Stimulated activated CD4-positive, alpha-beta T cell treated with anti-CD3 and anti-CD28 coated beads, Interleukin-1b, Interleukin-23, amount 100 ng/mL, for 1 hour (primary cell): ENCODE measurements at places on chromosomes 7 and 10.
A peak's percentile ranks its signal among the peaks of the same experiment; 100 is the strongest.

DNA sequence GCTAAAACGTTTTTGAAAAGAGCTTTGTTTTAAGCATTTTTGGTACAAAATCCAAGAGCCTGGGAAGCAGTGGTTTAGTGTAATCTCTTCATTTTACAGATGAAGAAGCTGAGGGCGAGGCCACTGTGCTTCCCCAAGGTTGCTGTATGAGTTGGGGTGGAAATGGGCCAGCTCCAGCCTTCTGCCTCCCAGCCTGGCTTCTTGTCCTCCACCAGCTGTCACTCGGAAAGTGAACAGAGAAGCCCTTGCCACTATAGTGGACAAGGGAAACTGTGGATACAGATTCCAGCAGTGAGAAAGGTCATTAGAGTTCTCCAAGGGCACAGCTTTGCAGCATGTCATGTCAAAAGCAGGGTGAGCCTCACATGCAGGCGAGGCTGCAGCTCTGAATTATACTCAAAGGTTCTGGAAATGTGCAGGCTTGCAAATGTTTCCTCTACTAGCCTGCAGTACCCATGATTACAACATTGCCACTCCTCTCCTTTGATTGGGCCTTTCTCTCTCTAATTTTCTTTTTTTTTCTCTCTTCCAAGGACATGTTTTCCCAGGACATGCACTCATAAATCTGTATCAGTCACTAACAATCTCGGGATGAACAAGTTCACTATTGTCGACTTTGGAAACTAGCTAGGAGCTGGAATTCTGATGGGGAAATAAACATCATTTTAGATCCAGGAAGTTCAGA is 33.0 kb downstream of the BAMBI start:
- DNase-seq = no peak

- no peak for DNase-seq
These were observed 83.4 kb upstream of the SMNDC1 start for GRCh38 chr10:110387983-110388686.

DNA sequence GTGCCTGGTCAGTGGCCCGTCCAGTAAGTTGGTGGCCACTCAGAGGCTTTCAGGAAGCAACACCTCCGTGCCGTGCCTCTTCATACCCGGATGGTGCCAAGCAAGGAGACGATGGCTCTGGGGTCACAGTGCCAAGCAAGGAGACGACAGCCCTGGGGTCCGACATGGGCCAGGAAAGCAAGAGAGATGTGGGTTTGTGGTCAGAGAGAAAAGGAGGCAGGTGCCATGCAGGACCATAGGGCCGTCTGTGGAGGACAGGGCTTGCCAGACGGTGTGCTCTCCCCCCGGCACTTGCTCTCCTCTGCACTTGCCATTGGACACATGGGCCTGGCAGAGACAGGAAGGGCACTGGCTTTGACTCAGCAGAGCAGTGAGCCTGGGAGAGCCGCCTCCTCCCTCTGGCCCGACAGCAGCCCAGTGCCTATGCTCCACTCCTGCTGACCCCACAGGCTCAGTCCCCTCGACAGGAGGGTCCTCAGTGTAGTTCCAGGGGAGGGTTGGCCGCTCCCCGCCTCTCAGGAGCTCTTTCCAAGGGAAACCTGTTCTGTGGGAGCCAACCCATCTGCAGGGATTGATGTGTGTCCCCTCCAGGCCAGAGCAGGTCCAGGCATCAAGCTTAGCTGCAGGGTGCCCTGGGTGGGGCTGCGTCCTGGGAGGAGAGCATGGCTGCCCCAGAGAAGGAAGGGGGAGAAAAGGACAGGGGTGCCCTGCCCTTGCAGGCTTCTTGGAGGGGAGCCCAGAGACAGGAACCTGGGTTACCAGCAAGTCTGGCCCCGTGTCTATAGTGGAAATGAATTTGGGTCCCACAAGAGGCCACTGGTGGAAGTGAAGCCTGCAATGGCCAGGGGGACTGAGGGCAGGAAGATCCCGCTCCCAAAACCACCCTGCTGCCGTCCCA is 7.6 kb upstream of the CALML5 start:
- DNase-seq = no peak

GRCh38 chr10:21499701-21500577 is 25.5 kb downstream of the SKIDA1 start:
- DNase-seq = no peak

DNA sequence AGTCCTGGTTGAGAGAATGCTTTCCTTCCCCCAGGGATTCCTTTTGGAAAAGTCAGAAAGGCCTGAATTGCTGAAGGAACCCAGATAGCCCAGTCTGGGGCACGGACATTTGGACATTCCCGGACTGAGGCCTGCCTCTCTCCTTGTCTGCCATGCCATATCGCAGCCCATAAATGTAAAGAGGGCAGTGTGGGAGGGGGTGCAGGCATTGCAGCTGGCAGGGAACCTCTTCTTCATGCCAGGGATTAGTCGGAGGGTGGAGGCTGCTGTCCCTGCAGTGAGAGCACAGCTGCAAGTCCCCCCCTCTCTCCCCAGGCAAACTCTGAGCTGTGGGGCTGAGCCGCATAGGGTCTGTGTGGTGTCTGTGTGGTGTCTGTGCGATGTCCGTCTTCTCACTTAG is 486.0 kb upstream of the MKI67 start:
- no peak for DNase-seq

DNA sequence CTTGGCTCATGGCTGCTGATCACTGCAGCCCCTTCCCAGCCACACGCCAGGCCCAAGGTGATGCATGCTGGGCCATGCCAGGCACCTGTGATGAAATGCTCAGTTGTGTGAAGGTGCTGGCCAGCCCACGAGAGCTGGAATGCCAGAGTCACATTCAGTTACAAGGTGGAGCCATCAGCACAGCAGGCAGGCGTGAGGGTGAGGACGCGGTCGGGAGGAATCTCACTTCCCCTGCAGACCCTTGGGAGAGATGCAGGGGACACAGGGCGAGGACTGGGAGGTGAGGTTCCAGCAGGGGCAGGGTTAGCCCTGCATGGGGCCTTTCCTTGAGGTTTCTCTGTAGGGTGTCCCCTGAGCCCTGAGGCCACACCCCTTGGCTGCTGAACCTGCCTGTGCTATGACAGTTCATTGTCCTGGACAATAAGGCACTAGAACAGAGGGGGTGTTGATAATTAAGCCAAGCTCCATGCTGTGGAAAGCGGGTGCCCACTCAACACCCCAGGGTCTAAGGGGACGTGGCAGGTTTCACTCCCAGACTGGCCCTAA is 82.4 kb downstream of the ADARB2 start:
- DNase-seq = no peak

DNA sequence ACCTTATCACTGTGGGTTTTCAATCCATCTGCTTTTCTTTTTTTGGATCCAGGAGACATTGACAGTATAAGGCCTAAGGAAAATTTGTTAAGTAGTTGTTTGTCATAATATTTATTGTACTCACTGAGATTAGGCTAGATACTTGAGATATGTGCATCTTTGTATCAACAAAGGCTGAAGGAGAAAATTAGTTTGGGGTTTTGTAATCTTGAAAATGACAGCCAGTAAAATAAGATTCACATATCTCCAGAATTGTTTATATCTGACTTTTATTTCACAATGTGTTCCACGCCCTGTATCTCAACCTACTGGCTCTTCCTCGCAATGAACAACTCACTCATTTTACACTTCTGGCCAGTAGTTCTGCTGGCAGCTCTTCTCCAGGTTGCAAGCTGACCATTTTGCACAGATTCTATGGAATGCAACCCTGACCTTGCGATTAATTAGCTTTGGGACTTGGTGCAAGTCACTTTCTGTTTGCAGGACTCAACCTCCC is 132.7 kb downstream of the GATA3 start:
- no peak for DNase-seq

DNA sequence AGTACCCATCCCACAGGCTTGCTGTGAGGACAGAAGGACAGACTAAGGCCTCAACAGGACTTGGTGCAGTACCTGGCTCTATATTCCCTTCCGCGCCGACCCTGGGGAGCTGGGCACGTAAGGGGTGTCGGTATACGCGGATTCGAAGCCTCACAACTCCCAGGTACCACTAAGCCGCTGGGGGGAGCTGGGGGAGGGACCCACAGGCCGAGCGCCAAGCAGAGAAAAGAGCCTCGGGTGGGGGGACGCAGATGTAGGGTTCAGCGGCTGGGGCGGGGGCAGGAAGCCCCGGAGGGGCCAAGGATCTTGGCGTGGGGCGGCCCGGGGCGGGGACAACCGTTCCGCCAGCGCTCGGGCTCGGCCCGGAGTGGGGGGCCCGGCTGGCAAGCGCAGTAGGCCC is 126.4 kb upstream of the ZNF746 start:
- peak; percentile 13 for DNase-seq

DNA sequence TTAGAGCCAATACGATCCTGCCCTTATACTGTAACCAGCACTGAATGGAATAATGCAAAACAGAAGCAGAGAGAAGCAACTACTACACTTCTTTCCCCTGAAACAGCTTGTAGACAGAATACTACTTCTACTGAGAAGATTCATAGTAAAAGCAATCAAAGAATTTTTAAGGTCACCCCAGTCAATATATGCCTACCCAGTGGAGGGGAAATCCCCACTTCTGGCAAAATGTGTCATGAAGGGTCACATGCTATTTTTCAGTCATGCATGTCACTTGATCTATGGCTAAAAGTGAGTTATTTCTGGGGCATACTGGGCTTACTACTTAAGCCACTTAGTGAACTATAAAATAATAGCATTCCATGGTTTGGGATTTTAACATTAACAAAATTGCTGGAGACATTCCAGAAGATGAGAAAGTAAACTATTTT is 25.6 kb downstream of the IRF5 start:
- DNase-seq = no peak

DNA sequence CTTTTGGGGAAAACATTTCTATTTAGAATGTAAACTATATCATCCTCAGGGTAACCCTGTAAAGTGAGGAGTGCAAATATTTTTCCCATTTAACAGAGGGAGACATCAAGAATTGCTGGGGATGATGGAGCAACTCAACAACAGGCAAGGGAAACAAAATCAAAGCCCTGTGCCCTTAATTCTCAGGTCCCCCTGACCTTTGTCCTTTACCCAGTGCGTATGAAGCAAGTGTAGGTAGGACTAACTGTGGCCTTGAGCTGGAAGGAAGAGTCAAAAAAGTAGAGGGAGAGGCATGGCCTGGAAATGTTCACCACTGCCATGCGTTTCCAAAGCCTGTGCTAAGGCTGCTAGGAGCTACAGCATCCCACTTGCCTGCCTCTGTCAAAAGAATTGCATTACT is 896.9 kb downstream of the LRMDA start:
- DNase-seq = no peak
